Activated CD4-positive, alpha-beta T cell treated with anti-CD3 and anti-CD28 coated beads, Interleukin-2, amount 50 U/mL, for 4 hours (primary cell): ENCODE measurements at places on chromosomes 13 and 19.

- DNase-seq = no peak
Measured at GRCh38 chr19:47226426-47227351, 4.3 kb downstream of the BBC3 start.

DNA sequence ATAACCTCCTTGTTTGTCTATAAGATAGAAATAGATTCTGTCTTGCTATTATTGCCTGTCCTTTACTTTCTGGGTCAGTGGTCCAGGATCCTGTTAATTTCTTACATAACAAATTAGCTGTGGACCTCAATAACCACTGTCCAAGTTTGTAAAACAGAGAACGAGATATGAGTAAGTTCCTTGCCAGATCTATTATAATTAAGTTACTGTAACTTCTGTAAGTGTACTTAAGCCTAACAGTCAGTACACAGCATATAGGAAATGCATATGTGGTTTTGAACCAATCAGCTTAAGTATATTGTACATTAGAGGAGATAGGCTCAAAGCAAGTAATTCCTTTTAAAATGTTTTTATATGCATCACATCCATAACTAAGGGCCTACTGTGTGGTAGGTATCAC lies 34.9 kb downstream of the HTR2A start:
- DNase-seq = no peak

DNA sequence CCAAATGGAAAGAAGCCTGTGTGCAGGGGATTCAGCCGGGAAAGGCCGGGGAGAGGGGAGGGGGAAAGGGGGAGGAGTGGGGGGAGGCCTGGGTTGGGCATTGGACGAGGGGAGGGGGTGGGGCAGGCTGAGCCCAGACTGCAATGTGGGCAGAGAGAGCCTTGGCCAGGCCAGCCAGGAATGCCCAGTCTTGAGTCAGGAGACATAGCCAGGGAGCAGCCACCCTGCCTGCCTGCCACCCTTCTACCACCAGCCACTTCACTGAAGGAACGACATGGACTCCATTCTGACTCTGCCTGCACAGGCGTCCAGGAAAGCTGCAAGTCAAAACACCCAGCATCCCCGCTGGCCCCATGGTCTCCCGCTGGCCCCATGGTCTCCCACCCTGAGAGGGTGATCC lies 498 bp downstream of the PROZ start:
- DNase-seq = no peak

DNA sequence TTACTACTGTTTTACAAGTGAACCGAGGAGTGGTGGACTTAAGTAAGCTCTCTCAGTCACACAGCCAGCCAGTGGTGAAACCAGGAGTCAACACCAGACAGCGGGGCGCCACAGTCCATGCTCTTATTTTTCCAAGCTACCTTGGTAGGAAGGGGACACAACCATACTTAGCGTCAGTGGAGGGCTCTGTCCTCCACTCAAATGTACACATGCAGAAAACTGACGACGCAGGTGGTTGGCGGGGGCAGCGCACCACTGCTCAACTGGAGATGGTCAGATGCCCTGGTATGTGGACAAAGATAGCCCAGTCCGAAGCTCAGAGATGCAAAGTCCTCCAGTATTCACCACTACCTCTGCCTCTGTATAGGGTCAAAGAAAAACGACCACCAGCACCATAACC lies 1.1 kb downstream of the ZNF667 start:
- no peak for DNase-seq

DNA sequence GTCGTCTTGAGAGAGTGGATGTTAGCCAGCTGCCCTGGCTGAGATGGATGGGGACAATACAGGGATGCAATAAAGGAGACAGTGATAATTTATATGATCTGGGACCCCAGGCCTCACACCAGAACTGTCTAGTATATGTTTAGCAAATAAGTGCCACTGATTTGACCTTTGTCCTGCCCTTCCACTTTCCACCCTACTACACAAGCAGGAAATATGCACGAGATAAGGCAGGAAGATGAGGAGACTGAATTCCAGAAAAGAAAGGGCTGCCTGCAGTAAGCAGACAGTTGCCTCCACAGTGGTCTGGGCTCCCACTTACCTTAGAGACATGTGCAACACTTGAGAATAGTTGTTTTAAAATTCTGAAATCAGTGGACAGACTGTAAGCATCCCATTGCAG lies 80.2 kb upstream of the ZNF91 start:
- no peak for DNase-seq

DNA sequence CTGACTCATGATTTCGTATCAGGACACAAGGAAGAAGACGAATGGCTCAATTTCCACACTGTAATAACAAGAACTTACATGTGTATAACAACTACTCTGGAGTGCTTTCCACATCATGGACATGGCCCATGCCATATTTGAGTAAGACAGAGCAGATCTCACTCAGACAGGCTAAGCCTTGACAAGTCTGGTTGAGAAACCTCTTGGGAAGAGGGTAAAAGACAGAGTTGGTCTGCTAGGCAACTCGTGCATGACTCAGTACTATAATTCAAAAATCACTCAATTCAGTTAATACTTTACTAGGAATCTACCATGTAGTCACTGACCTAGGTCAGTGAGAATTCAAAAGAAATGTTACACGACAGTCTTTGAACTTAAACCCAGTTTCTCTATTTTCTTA lies 5.7 kb upstream of the THSD1 start:
- DNase-seq = no peak

- no peak for DNase-seq
Measured at GRCh38 chr13:75480671-75481175, 1.2 kb downstream of the TBC1D4 start.

DNA sequence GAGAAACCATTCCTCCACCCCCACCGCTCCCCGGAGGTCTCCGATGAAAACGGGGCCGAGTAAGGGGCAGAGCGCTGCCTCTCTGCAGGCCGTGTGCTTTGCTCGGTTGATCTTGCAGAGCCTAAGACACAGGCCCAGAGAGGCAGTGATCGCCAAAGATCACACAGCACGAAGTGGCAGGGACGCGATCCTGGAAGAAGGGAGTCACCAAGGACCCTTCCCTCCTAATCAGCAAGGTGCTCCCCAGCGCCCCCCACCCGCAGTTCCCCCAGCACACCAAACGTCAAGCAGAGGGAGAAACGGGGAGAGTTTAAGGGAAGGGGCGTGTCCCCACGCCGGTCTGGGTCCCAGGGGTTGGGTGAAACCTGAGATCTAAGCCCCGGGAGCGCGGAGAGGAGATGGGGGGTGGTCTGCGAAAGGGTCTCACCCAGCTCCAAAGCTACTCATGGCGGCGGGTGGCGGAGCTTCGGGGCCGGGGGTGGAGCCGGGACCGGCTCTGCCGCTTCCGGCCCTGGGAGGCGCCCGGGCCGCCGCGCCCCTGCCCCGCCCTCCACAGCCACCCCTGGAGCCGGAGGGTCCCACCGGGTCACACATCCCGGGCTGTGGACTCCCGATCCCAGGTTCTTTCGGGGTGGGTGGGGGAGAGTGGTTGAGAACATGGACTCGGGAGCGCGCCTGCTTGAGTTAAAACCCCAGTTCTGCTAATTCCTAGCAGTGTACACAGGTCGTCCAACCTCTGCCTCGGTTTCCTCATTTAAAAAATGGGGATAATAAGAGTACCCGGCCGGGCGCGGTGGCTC lies at the start of gene EML2:
Gene EML2 (minus strand): TSS at position 468 of the 800 bp plus-strand sequence. CDS start 21 bp downstream, at position 447.
- DNase-seq = peak; percentile 35

DNA sequence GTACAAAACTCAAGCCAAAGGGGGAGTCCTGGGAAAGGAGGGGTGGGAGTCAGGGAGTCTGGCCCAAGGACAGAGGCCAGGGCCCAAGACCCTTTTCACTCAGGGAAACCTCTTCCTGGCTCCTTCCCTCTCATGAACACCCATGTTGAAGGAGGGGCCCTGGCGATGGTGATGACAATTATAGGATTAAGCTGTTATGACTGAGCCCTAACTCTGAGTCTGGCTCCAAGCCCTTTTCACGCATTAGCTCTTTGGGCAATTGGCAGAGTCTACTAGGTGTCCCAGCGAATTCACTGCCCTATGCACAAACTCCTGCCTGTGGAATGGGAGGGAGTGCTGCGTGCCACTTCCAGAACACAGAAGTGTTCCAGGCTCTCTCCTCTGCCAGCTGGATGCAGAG lies 20.7 kb downstream of the ZNF575 start:
- no peak for DNase-seq

DNA sequence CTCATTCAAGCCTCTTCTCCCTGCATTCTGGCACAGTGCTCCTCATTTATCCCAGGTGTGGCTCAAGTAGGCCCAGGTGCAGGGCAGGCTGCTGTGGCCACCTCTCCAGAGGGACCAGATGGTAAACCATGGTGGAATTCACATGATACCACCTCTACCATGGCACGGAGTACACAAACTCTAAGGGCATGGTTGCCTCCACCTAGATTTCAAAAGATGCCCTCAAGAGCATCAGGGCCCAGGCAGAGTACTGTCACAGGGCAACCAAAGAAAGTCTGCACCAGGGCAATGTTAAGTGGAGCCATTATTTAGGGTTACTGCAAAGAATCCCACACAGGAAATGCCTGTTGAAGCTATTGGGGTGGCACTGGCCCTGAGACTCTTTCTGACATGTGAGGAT lies 647.1 kb upstream of the MIR17HG start:
- no peak for DNase-seq

DNA sequence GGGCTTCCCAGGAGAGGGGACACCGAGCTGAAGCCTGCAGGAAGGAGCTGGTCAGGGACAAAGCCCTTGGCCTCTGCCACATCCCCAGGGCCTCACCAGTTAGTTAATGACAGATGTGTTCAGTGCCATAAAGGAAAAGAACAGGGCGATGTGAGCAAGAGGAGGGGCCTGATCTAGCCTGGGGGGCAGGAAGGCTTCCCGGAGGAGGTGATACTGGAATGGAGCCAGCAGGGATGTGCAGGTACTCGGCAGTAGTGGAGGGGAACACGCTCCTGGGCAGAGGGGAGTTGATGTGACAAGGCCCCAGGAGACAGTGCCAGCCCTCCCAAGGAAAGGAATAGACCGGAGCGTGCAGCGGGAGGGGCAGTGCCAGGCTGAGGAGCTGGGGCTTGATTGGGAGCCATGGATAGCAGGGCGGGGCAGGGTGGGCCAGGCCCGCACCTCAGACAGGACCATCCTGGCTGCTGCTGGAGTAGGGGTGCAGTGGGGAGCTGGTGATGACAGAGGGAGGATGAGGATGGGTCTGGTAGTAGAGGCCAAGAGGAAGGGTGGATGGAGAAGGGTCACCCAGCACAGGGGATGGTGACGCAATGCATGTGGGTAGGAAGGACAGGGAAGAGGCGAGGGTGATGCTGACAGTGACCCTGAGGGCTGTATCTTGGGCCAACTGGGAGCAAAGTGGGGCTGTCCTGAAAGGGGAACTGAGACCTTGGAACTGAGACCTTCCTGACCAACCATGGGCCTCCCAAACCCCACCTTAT lies 4.1 kb downstream of the C19orf33 start:
- DNase-seq = no peak

DNA sequence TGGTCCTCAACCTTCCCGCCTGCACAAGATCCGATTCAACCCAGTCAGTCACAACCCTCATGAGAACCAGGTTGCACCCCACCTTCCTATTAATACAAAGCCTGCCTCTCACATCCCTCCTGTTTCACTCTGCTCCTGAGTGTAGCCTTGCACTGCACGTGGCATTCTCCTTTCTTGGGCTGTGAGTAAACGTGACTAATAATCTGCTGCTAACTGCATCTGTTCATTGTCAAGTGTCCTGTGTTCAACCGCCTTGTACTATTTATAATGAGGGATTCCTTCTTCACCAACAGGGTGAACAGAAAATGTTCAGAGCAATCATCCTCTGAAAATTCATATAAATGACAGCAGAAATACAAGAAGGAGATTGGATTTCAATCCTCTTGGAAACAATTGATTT lies 1608.2 kb downstream of the SLITRK5 start:
- DNase-seq = no peak

DNA sequence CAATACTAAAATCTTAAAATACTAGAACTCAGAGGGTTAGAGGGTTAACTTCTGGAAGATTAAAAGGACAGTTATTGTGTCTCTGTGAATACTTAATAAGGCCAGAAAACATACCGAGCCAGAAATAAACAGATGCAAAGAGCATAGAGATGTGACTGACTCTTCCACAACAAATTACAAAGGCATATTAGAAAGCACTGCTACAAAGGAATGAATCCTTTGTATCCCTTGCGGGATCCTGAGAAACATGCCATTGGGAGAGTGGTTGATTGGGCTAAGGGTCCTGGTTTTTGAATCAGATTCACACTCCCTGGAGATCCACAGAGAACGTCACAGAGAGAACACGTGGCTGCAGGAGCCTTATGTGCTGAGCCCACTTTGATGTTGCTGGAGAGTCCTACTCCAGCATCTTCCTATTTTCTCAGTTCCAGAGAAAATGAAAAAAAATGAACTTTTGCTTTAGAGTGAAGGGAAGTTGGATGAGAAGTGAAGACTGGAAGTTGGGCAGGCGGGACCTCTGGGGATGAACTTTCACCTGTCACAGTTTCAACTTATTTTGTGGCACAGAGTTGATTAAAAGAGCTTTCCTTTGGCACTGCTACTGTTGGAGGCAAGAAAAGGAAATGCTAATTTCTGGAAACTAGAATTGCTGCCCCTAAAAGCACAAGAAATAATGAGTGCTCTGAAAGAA lies 309.9 kb downstream of the DCT start:
- no peak for DNase-seq

GRCh38 chr19:55579766-55580621 lies 654 bp downstream of the ZNF579 start:
- no peak for DNase-seq

DNA sequence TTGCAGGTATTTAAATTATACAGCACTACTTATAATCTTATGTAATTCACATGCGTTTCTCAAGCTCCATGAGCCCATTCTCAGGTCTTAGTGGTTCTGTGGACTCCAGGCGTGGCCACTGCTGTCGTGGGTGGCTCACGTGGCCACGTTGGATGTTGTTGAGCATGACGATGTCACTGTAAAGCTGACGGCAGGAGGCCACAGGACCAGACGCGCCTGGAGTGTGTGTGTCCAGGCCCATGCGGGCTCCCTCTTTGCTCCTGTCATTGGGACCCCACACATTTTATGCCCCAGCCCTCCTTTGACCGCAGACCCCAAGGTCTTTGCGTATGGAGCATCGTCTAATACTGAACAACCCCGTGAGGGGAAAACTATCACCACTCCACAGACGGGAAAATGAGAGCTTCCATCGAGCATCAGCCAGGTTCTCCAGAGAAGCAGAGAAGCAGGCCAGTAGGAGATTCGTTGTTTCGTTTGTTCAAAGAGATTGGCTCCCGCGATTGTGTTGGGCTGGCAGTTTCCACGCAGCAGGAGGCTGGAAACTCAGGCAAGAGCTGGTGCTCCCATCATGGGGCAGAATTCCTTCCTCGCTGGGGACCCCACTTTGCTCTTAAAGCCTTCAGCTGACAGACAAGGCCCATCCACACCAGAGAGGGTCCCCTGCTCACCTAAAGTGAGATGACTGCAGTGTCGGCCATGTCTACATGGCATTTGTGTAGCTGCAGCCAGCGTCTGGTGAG lies 129.3 kb upstream of the SPACA7 start:
- DNase-seq = no peak
